ENCODE measurements at places on chromosomes 11 and 22. TPM values are rescaled to one million over a fixed set of nuclear protein-coding genes. Genes with fewer than 3 reads are reported as not detected.

DNA sequence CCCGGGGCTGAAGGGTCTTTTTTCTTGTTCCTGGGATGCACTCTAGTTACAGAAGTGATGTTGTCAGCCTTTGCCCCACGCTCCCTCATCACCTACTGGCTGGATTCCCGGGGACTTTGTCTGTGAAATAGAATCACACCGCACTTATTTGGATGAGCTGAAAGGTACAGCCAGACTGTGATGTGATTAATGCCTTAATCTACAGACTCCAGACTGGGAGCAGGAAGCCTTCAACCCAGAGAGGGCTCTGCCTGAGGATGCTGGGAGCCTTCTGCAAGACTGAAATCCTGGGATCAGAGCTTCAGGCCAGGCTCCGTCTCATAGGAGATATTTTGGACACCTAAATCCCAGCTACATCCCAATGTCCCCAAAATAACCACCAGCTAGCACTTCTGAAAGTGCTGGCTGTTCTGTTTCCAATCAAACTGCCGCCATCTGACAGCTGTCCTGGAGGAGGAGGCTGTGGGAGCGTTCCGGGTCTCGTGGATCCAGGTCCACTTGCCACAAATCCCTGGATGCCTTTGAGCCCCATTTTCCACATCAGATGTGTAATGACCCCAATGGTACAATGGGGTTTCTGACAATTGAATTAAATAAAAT is 688.5 kb downstream of the TBC1D22A start:
- no peaks in the 10 kb centered on the region for H3K27me3 ChIP-seq
- H3K4me3 ChIP-seq, result no peak overlapping the region
- H3K4me1 ChIP-seq, result no peaks in the 10 kb centered on the region
- peaks cover 3% of the 10 kb centered on the region for H3K36me3 ChIP-seq

DNA sequence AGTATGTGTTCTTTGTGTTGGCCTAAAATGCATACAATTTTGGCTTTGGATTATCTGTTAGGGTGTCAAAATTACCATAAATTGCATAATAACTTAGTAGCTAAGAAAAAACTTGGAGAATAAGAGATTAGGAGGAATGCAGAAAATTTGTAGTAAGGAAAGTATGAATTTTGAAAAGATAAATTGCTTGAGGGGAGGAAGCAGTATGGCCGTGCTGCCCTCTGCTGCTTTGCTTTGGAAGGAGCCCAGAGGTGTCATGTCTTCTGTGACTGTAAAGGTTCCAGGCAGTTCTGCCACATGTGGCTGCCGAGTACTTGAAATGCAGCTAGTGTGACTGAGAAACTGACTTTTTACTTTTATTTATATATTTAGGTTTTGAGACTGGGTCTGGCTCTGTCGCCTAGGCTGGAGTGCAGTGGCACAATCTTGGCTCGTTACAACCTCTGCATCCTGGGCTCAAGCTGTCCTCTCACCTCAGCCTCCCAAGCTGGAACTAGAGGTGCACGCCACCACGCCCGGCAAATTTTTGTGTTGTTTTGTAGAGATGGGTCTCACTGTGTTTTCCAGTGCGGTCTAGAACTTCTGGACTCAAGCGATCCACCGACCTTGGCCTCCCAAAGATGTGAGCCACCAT is 1.8 kb downstream of the ADSL start:
- H3K27me3 ChIP-seq, result no peaks in the 10 kb centered on the region
- no peak overlapping the region for H3K27ac ChIP-seq
- H3K4me1 ChIP-seq, result peaks cover 6% of the 10 kb centered on the region
- peak overlapping the region; percentile 68 for H3K4me3 ChIP-seq

- no peaks in the 10 kb centered on the region for H3K27me3 ChIP-seq
- peaks cover 18% of the 10 kb centered on the region for H3K4me1 ChIP-seq
These were observed 88.8 kb upstream of the CLDN5 start for GRCh38 chr22:19612866-19613572.

GRCh38 chr11:8766988-8767374 is 84.4 kb downstream of the RPL27A start:
- peaks cover 21% of the 10 kb centered on the region for H3K4me1 ChIP-seq
- no peak for DNase-seq
- no peaks in the 10 kb centered on the region for H3K27me3 ChIP-seq
- no peaks in the 10 kb centered on the region for H3K36me3 ChIP-seq

GRCh38 chr11:69127081-69127850 is 28.5 kb upstream of the SMIM38 start:
- DNase-seq, result no peak
- H3K4me1 ChIP-seq, result peaks cover 19% of the 10 kb centered on the region
- H3K27me3 ChIP-seq, result no peaks in the 10 kb centered on the region
- no peak overlapping the region for H3K27ac ChIP-seq
- no peak overlapping the region for H3K4me3 ChIP-seq

DNA sequence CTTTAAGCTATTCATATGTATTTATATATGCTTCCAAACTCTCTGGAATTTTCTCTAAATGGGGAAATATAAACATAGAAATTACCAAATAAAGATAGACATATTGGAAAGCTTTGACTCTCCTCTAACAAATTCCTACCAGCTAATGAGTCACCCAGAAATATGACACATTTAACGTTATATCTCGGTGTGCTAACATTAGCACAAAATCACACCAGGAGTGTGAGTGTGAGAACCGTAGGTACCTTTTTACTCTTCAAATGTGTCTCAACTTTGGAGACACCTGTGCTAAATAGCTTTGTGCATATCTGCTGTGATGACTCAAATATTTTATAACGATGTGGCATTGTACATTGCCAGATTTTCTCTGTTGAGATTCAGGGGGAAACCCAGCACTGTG is 714.4 kb downstream of the METTL15 start:
- DNase-seq, result no peak
- H3K27ac ChIP-seq, result no peak overlapping the region
- 0 out of 2 replicates have a peak, but pooled peaks cover 6% of the 10 kb centered on the region for H3K4me1 ChIP-seq

DNA sequence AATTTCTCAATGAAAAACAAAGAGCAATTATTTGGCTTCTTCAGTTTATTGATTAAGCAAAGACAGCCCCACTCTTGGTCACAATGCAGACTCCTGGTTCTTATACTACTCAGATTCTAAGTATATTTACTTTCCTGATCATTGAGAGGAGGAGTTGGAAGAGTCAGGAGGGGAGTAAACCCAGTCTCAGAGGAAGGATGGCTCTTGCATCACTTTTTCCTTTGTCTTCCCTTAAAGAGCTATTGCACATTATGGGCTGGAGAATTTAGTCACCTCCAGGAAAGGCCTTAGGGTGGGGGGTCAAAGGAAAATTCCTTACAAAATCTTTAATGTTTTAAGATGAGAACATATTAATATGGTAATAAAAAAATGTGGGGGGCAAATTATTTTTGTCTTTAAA is 8.1 kb downstream of the SLC17A6 start:
- H3K27me3 ChIP-seq, result peaks cover 44% of the 10 kb centered on the region
- no peak overlapping the region for H3K4me3 ChIP-seq
- H3K36me3 ChIP-seq, result no peaks in the 10 kb centered on the region
- no peak overlapping the region for H3K27ac ChIP-seq

- H3K36me3 ChIP-seq, result no peaks in the 10 kb centered on the region
- no peak overlapping the region for H3K27ac ChIP-seq
- no peaks in the 10 kb centered on the region for H3K4me1 ChIP-seq
- H3K27me3 ChIP-seq, result peaks cover 100% of the 10 kb centered on the region
- no peak for DNase-seq
- H3K4me3 ChIP-seq, result no peak overlapping the region
These were observed 123.9 kb downstream of the VPREB1 start for GRCh38 chr22:22368516-22368915.

GRCh38 chr22:37126383-37126782 is 16.9 kb upstream of the TMPRSS6 start:
- no peaks in the 10 kb centered on the region for H3K36me3 ChIP-seq
- H3K27me3 ChIP-seq, result no peaks in the 10 kb centered on the region
- H3K4me3 ChIP-seq, result no peak overlapping the region
- peak; percentile 55 for DNase-seq
- no peak overlapping the region for H3K27ac ChIP-seq

GRCh38 chr11:128911701-128912100 is 20.5 kb downstream of the KCNJ5 start:
- no peak for DNase-seq
- no peaks in the 10 kb centered on the region for H3K36me3 ChIP-seq
- no peak overlapping the region for H3K27ac ChIP-seq
- H3K4me1 ChIP-seq, result no peaks in the 10 kb centered on the region
- peaks cover 21% of the 10 kb centered on the region for H3K27me3 ChIP-seq
- no peak overlapping the region for H3K4me3 ChIP-seq

GRCh38 chr11:125303694-125304093 is 139.1 kb downstream of the PKNOX2 start:
- H3K4me1 ChIP-seq, result no peaks in the 10 kb centered on the region
- no peaks in the 10 kb centered on the region for H3K27me3 ChIP-seq
- no peak for DNase-seq
- H3K4me3 ChIP-seq, result no peak overlapping the region
- H3K27ac ChIP-seq, result no peak overlapping the region

- no peak for DNase-seq
- no peak overlapping the region for H3K27ac ChIP-seq
- no peak overlapping the region for H3K4me3 ChIP-seq
These were observed 87.1 kb downstream of the TENM4 start for GRCh38 chr11:79353706-79354105.

DNA sequence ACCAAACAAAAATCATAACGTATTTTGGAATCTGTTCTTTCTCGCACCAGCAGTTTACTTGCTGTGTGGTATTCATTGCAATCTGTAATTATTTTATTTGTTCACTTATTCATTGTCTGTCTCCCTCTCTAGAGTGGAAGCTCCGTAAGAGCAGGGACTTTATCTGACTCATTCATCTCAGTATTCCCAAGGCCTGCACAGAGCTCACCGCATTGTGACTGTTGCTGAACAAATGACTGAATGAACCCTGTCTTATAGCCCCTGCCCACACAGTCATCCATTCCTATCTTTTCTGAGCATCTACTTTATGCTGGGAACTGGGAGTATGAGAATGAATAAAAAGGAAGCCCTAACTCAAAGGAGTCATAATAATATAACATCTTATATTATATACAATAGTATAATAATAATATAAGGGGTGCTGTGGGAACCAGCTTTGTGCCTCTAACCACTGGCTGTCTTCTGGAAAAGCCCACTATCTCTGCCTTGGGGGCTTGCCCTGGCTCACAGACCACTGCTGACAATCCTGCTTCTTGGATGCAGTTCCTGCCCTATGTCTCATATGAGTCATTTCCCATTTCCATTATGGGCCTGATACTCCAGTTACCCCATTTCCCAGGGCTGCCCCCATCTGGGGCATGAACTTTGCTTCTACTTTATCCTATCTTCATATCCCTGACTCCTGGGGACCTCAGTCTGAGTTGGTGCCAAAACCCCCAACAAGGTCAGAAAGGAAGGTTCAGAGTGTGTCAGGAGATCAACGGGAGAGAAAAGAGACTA is 11.0 kb downstream of the XRRA1 start:
- H3K4me3 ChIP-seq, result no peak overlapping the region
- H3K36me3 ChIP-seq, result no peaks in the 10 kb centered on the region
- no peak for DNase-seq
- H3K4me1 ChIP-seq, result no peaks in the 10 kb centered on the region
- no peaks in the 10 kb centered on the region for H3K27me3 ChIP-seq

DNA sequence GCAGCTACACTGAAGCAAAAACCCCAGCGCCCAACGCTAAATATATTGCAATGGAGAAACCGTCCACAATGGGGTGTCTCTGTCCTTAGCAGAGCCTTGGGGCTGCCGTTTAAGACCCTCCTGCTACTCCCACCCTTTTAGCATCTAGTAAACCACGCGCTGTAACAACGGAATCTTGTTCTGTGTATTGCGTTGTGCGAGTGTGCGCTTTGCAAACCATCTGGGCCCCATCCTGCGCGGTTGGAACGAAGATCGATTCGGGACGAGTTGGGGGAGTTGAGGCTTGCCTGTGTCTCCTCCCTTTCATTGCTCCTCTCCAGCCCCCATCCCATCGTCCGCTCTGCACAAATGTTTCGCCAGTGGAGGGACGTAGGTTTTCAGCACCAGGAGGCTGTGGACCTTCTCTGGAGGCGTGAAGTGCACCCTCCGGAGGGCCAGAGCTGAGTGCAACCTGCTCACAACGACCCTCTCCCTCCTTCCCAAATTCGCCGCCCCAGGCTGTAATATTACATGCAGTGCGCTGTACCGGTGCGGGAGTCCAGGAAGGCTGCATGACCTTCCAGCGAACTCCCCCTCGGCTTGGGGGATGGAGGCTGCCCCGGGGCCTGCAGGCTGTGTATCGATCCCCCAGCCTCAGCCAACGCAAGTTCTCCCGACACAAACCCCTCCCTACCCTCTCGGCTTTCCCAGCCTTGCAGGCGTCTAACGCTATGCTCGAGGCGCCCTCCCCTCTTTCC is 1.6 kb upstream of the KMT2A start:
- peaks cover 23% of the 10 kb centered on the region for H3K4me1 ChIP-seq
- peak overlapping the region; percentile 97 for H3K27ac ChIP-seq
- peak; percentile 73 for DNase-seq
- H3K27me3 ChIP-seq, result peaks cover 14% of the 10 kb centered on the region
- H3K36me3 ChIP-seq, result no peaks in the 10 kb centered on the region
- H3K4me3 ChIP-seq, result peak overlapping the region; percentile 77

- no peak overlapping the region for H3K4me3 ChIP-seq
- H3K27me3 ChIP-seq, result no peaks in the 10 kb centered on the region
- H3K27ac ChIP-seq, result no peak overlapping the region
- no peak for DNase-seq
- H3K4me1 ChIP-seq, result no peaks in the 10 kb centered on the region
These were observed 53.8 kb upstream of the THY1 start for GRCh38 chr11:119476666-119477331.

Gene ART1
- polyA plus RNA-seq, result not detected

Gene UBQLN3
- polyA plus RNA-seq, result not detected

Gene CHRM1
- polyA plus RNA-seq, result 0.44 TPM

Gene ELMOD1
- 1.6 TPM for polyA plus RNA-seq
